ENCODE measurements at places on chromosomes 5 and 9.

DNA sequence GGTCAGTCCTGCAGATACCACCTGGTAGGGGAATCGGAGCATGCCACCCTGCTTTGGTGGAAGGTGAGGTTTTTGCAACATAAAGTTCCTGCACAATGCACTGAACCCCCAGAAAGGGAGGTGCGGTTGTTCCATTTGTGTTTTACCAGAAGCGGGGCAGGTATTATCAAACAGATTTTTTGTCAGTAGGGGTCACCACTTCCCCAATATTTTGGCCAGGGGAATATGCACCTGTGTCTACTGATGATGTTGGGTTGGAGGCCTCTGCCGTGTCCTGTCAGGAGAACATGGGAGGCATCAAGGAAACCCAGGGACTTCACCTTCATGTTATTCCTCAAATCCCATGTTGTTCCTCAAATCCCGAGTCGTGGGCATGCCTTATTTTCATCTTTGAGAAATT is 438.7 kb downstream of the NTRK2 start:
- no peak for DNase-seq

GRCh38 chr9:129497005-129497812 is 123.7 kb downstream of the C9orf50 start:
- no peak for DNase-seq

- no peak for DNase-seq
These were observed 483.5 kb upstream of the CD180 start for GRCh38 chr5:67680099-67680498.

DNA sequence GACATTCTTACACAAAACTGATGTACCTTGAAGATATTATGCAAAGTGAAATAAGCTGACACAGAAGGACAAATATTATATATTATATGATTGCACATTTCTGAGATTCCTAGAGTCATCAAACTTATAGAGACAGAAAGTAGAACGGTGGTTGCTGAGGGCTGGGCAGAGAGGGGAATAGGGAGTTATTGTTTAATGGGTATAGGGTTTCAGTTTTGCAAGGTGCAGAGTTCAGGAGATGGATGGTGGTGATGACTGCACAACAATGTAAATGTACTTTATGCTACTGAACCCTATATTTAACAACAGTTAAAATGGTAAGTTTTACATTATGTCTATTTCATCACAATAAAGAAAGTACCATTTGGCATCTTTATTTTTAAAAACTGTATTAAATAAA is 315.8 kb upstream of the POU5F2 start:
- no peak for DNase-seq

DNA sequence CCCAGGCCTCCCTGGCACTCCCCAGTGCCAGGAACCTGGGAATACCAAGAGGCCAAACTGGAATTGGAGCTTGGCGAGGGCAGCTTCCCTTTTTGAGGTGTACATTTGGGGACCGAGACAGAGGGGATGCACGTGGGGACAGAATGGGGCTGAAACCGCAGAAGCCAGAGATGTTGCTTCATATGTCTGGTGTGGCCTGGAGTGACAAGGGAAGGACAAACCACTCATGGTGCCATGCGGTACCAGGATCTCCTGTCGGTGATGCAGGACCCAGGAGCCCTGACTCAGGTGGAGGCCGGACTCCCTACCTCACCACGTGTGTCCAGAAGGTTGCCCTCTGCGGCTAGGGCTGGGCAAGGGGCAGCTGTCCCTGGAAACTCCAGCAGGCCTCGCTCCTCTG is 4.0 kb upstream of the CSF2 start:
- DNase-seq: no peak

GRCh38 chr5:41524174-41524573 is 13.8 kb upstream of the PLCXD3 start:
- DNase-seq: no peak

DNA sequence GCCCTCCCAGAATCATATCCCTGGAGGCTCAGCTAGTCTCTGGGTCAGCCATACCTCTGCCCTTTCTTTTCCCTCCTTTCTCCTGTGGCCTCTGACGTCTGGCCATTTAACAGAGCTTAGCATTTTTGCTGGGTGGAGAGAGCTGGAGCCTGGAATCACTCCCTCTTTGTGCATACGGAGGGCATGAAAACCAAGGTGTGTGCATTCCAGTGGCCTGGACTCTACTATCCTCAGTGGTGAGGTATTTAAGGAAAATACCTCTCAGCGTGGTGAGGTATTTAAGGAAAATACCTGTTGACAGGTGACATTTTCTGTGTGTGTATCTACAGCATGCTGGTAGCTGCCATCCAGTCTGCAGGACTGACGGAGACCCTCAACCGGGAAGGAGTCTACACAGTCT is 27.5 kb downstream of the TGFBI start:
- DNase-seq: no peak

DNA sequence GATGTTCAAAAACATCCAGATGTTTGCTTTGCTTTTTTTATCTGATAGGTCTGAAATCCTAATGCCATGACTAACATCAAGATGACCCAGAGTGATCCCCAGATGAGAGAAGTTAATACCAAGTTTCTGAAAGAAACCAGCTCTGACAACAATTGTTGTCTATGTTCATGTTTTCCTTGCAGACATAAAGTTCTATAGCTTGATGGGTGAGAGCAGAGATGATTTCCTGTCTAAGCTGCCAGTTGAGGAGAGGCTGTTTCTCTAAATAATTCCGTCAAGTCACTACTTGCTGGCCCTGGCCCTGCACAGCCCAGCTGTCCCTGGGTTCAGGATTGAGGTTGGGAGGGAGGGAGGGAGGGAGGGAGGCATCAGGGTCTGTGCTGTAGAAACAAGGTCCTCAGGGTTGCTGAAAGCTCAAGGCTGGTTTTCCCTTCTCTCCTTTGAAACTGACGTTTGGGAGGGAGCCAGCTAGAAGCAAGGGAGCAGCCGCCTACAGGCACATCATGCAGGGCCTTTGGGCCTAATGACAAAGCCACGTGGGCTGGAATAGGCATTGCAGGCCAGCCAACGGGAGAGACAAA is 3.9 kb downstream of the SPARC start:
- DNase-seq: no peak

GRCh38 chr9:19120877-19121276 is 6.4 kb downstream of the PLIN2 start:
- DNase-seq: no peak

DNA sequence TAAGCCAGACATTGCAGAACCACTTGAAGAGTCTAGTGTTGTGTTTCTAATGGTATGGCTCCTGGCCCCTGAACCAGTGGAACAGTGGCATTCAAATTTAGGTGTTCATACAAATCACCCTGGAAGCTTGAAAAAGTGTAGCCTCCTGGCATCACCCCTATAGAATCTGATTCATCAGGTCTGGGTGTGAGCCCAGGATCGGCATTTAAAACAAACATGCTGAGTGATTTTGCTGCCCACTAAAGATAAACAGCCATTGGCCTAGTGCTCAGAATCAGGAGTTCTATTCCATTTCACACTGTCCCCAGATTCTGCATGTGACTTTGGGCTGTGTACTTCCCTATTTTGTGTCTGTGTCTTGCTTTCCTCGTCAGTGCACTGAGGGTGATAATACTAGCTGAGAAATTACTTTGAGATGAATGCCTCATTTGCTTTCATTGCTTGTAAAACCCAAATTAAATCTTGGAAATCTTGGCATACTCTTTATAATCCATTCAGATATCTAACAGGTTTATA is 241.5 kb upstream of the CLINT1 start:
- DNase-seq: no peak

GRCh38 chr9:121776001-121776738 is 124.7 kb downstream of the DAB2IP start:
- DNase-seq: no peak

DNA sequence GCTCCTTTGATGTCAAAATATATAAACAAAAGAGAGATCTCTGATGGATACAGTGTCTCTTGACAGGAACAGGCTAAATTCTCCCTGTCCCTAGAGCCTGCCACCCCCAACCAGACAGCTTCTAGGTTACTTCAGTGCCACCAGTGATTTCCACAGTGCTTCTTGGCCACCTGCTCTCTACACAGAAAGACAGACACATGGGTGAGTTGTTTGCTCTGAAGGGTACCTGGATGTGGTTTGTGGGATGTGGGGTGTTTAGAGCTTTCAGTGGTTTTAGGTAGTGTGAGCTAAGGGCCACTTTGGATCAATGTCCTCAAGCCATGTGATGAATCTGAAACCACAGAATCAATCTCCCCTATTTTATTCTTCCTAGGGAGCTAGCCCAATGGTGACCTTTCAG is 125.4 kb downstream of the ANKRD18B start:
- no peak for DNase-seq

DNA sequence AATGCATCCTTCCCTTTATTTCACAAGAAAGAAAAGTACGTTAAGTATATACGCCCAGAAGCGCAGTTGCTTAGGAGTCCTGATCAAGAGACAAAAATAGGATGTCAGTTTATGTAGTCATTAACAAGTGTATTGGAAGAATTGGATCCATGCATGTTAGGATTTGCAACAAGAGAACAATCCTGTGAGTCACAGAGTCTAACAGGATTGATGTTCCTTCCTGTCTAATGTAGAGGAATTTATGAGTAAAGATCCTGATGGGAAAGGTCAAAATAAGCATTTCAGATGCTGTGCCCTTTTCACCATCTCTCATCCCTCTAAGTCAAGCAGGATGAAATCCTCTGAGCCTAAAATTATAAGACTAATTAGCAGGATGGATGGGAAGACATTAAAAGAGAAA is 406.0 kb upstream of the GRIA1 start:
- no peak for DNase-seq

DNA sequence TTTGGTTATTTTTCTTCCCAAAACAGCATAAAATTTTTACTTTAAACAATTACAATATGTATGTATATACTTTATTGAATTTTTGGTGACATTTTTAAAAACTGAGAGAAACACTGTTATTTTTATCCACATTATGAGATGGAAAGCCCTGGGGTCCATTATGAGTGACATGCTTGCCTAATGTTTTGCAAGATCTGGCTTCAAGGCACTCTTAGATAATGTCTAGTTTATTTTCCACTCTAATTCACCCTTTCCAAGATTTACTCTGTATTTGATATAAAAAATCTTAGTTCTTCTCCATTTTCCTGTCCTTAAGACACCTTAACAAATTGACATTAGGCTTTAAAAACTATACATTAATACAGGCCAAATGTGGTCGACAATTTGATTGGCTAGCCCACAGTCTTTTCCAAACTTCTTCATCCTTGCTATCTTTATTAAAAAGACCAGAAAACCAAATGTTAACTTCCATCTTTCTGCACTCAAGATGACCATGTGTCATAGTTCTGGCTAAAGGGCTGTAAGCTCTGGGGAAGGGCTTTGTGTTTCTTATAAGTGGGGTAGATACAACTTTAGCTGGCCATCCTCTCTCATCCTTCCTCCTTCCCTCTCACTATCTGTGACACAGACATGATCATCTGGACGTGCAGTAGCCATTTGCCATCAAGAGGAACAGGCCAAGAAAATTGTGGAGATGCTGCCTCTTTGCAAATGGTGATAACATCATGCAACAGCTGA is 561.1 kb downstream of the PDE4D start:
- DNase-seq: no peak

Data from activated effector memory CD4-positive, alpha-beta T cell treated with Interleukin-2 at 50 U/mL for 16 hours (primary cell).